ENCODE measurements at places on chromosomes 13 and 19.

- DNase-seq, result no peak
Measured at GRCh38 chr19:271856-272255, 19.3 kb downstream of the PLPP2 start.

GRCh38 chr19:54156490-54156889, 3.0 kb downstream of the LENG1 start:
- no peak for DNase-seq

DNA sequence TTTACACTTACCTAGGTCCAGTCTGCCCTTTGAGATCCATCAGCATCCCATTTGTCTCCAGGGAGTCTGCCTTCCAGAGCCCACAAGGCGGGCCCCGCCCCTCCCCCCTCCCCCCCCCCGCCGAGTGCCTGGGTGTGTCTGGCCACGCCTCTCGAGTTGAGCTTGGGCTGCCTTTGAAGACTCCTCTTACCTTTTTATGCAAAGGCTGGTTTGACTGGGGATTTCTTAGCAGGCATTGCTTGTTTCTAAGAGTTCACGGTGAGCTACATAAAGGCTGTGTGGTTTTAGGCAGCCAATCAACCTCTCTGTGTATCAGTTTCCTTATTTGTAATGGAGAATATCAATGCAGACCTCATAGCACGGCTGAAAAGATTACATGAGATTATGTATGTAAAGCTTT, 11.3 kb downstream of the GPR12 start:
- no peak for DNase-seq

DNA sequence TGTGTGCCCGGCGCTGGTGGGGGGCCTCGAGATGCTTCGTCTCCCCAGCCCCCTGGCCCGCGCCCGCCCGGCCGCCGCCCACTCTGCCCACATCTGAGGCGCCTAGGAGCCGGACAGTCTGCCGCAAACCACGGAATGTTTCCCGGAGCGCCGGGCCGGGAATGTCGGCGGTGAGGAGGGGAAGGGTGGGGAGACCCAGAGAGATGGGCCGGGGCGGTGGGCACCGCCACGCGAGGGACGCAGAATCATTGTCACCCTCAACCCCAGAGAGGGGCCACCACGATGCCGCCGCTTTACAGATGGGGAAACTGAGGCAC, 46.1 kb upstream of the NFIC start:
- DNase-seq, result no peak

GRCh38 chr19:38024992-38025908, 118.2 kb downstream of the SIPA1L3 start:
- no peak for DNase-seq

DNA sequence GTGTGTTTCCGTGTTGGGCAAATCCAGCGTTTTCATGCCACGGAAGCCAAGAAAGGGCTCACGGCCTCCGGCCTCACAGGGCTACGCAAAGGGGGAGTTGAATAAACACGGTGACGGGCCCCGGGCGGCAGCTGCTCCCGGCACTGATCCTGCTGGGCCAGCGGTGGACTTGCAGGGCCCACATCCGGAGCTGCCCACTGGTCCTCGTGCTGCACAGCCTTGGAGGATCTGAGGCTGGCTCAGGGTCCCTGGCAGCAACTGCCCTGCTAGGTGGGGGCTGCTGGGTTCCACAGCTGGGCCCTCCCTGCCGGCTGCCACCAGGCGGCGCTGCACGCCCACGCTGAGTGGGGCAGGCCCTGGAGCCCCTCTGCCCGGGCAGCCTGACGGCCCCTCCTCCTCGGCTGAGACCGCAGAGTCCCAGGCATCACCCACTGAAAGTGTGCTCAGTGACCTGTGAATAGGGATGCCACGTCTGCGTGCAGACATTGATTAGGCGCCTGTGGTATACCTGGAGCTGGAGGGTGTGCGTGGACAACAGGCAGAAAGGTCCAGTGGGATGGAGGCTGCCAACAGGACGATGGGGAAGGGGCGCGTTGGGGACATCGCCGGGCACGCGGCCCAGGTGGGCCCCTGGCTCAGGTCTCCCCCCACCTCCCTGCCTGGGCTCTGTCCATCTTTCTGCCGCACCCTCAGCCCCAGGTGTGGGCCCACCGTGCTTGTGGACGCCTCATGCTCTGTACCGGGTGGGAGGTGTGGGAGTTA, 5.3 kb upstream of the HCN2 start:
- peak; percentile 69 for DNase-seq

DNA sequence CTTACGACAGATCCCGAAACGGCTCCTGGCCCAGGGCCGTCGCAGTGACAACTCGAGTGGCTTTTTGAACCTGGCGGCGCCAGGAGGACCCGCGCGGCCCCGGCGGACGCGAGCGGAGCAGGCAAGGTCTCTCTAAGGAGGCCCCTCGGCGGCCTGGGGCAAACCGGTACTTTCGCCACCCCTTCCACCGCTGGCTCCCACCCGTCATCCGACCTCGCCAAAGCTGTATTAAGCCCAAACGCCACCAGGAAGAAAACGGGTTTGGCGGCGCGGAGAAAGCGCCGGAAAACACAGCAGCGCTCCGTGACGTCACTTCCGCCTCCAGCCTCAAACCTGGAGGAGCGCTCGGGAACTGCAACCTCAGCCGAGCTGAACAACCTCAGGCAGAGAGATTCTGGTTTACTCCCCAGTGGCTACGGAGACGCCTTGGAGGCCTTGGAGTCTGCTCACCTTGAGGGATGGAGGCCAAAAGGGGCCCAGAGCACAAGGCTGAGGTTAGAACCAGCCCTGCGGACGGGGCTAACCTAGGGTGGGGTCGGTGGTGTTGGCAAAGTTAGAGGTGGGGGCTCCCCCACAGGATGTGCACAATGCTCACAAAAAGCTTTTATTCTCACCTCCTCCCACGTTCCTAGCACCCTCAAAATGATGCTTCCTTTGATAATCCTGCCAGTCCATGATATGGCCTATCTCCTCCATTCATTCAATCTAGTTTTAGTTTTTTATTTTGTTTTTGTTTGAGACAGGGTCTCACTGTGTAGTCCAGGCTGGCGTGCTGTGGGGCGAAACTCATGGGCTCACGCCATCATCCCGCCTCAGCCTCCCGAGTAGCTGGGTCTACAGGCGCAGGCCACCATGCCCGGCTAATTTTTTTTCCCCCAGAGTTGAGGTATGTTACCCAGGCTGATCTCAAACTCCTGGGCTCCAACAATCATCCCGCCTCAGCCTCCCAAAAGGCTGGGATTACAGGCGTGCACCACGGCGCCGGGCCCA, at the start of gene ZNF266:
ZNF266 (minus strand) TSS at position 295 of the 990 bp plus-strand sequence. CDS start 15,484 bp downstream, outside the sequence.
- DNase-seq, result peak; percentile 90

DNA sequence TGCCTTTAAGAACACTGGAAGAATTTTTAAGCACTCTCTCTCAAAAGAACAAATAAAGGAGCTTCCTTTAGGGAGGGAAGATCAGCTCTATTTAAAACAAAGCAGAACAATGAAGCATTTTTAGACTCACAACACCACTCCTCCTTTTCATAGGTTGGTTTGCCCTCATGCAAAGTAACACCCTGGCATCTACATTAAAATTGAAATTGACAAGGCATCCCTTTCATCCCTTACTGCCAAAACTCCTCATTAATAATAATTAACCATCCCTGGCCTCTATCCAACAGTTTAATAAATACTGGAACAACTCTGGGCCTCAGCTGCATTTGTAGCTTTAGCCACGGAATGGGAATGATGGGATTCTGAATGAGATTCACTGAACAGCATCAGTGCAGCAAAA, 929.1 kb downstream of the PCDH9 start:
- no peak for DNase-seq

- DNase-seq, result no peak
Measured at GRCh38 chr19:38893341-38893771, 6.1 kb downstream of the SIRT2 start.

DNA sequence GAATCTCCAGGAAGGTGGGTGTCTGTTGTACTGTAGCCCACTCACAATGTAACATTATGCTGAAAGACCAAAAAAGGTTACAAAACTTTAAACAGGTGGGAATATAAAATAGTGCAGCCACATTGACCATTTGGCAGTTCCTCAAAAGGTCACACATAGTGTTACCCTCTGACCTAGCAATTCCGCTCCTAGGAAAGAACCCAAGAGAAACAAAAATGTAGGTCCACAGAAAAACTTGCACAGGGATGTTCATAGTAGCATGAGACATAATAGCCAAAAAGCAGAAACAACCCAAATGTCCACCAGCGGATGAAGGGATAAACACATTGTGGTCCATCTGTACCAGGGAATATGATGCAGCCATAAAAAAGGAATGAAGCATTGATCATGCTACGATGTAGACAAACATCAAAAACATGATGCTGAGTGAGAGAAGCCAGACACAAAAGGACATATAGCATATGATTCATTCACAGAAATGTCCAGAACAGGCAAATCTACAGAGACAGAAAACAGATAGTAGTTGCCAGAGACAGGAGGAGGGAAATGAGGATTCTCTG, 27.9 kb downstream of the CPAMD8 start:
- no peak for DNase-seq

GRCh38 chr13:76745261-76746200, 140.7 kb downstream of the KCTD12 start:
- DNase-seq, result no peak

GRCh38 chr19:7769171-7769570, 6.1 kb downstream of the CLEC4M start:
- no peak for DNase-seq

- no peak for DNase-seq
Measured at GRCh38 chr19:45195764-45196163, 17.2 kb downstream of the BLOC1S3 start.

- DNase-seq, result no peak
Measured at GRCh38 chr19:43591904-43592772, 3.8 kb downstream of the IRGQ start.

DNA sequence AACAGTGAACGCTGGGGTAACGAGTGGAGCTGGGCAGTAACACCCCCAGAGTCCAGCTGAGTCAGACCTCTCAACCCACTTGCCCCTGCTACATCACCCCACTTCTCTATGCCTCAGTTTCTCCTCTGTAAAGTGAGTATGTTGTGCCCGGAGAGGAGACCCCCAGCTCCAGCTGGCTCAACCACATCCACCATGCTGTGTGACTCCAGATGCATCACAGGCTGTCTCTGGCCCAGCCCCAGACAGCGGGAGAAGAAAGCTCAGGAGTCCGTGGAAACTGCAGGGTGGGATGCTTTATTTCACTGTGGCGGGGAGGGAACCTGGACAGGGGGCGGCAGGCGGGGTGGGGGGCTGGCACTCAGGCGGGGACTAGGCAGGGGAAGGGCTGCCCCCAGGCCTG, 9.6 kb upstream of the ELL start:
- no peak for DNase-seq

DNA sequence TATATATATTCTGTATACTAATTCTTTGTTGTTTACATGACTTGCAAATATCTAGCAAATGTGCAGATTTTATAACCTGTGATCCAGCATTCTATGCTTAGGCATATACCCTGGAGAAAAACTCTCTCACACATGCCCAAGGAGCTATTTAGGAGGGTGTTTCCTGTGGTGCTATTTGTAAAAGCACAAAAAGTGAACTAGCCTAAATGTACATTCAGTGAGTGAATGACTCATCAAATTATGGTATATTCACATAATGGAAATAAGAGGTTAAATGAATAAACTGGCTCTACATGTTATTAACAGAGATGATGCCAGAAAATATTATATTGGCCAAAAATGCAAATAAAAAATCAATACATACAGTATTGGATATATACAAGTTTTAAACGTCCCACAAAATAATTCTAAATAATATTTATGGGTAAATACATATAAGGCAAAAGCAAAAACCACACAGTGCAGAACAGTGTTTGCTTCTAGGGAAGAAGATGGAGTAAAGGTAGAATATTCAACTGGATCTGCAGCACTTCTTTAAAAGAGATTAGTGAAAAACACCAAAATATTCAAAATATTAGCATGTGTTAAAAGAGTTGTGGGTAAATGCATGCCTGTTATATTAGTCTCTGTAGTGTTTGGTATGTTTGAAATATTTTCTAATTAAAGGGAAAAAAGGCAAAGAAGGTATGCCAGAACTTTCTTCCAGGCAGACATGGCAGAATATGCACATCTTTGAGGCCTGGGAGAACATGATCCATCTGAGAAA, 344.7 kb downstream of the KLF5 start:
- DNase-seq, result no peak

- DNase-seq, result no peak
Measured at GRCh38 chr13:81770868-81771505, 1430.1 kb upstream of the SPRY2 start.

- DNase-seq, result no peak
Measured at GRCh38 chr13:44104197-44104490, 224.4 kb downstream of the LACC1 start.

DNA sequence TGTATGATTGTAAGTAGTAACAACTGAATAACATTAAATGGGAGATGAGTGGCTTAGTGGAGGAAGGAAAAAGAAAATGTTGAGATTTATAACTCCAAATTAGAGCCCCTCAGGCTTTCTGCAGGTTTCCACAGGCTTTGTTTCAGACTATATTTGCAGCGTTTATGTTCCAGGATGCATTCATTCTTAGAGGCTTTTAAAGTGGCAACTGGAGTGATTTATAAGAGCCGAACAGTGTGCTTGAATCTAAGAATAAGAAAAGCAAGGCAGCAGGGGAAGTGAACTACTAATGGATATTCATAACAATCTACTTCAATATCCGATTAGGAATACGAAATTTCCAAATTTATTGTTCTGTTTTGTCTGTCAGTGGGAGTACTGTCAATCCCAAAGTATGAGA, 91.0 kb downstream of the UFM1 start:
- DNase-seq, result no peak

DNA sequence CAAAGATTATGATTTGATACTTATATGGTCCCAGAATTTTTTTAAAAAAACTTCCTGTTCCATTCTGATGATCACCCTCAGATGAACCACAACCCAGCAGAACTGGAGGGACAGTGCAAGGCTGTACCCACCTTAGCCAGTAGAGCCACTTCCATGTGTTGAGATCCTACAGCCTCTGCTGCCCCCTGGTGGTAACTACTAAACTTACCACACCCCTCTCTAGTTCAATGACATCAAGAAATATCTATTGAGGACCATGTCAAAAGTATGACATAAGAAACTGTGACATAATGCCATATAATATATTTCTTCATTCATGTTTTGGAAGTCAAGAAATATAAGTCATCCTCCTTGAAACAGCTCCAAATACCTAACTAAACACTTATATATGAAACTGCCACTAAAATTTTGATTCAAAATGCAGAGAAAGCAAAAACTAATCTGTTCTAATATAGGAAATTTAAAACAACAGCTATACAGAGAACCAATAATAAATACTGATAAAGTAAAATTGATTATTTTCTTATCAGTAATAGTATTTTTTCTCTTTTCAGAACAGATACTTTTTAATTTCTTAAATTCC, 412.6 kb downstream of the KCTD12 start:
- peak; percentile 47 for DNase-seq

- no peak for DNase-seq
Measured at GRCh38 chr19:40294560-40294959, 9.4 kb upstream of the AKT2 start.

- no peak for DNase-seq
Measured at GRCh38 chr13:25707726-25708125, 336.0 kb downstream of the ATP8A2 start.

- no peak for DNase-seq
Measured at GRCh38 chr19:35013820-35014754, 14.0 kb downstream of the GRAMD1A start.

GRCh38 chr13:39571502-39572092, 31.4 kb downstream of the LHFPL6 start:
- DNase-seq, result no peak

- DNase-seq, result no peak
Measured at GRCh38 chr19:18363787-18364186, 22.2 kb upstream of the GDF15 start.

GRCh38 chr19:37932985-37933936, 26.3 kb downstream of the SIPA1L3 start:
- no peak for DNase-seq
